Vagina (tissue), 2 donors: ENCODE measurements at places on chromosomes 5 and 9. TPM values are rescaled to one million over a fixed set of nuclear protein-coding genes. Genes with fewer than 3 reads are reported as not detected.

PCDHGA10 gene
- total RNA-seq, result 10.6 TPM

CCL27 gene
- not detected for total RNA-seq

- no peak overlapping the region for H3K4me3 ChIP-seq
- H3K36me3 ChIP-seq, result no peaks in the 10 kb centered on the region
- H3K4me1 ChIP-seq, result no peaks in the 10 kb centered on the region
- no peak overlapping the region for H3K27ac ChIP-seq
- DNase-seq, result no peak
- no peaks in the 10 kb centered on the region for H3K27me3 ChIP-seq
Observed at GRCh38 chr9:120450916-120451315, 129.1 kb downstream of the CDK5RAP2 start.

DNA sequence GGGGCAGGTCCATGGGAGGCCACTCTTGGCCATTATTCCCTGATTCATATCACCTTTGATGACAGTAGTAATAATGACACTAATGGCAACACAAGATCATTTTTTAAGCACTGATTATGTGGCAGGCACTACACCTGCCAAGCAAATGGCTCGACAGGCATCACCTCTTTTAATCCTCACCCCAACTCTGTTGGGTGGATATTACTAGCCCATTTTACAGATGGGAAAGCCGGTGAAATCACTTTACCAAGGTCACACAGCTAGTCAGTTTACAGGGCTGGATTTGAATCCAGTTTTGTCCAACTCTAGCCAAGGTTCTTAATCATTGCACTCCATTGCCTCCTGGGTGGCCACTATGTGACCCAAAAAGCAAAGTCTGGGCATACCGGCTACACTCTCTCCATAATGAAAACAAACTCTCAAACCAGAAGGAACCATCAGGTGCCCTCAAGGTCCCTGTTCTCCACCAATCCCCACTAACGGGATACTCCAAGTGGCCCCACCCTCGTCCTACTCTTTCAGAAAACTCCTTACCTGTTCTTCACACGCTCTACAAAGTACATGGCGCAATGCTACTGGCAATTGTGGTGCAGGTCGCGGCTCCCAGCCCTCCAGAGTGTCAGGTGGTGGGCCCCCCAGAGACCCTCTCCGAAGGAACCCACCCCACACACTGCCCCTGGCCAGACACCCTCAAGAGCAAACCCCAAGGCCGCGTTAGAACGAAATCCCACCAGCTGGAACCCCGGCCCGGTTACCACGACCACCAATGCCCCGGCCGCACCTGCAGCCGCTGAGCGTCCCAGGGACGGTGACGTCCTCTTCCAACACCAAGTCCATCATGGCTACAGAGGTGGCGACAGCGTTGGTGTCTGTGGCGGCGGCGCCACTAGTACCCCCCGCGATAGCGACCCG lies 572 bp downstream of the CDK5RAP2 start:
- peak overlapping the region; percentile 84 for H3K4me3 ChIP-seq
- H3K27ac ChIP-seq, result peak overlapping the region; percentile 81
- H3K27me3 ChIP-seq, result no peaks in the 10 kb centered on the region
- DNase-seq, result no peak

DNA sequence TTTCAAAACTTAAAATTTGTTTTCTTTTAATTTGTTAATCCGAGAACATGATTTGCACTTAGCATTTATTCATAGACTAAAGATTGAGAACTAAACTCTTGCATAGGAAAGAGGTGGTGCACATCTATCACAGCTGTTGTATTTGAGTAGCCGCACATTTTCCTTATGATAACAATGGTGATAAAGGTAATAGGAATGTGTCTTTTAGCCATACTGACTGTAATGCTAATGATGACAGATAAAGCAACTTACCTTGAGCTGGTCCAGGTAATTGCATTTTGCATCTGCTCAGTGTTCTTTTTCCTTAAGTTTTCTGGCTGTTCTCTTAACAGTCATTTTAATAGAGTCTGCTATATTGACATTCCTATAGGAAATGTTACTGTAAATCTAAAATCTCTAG lies 19.0 kb downstream of the PHAX start:
- H3K4me3 ChIP-seq, result no peak overlapping the region
- peaks cover 38% of the 10 kb centered on the region for H3K36me3 ChIP-seq
- H3K4me1 ChIP-seq, result peaks cover 5% of the 10 kb centered on the region
- DNase-seq, result no peak
- H3K27me3 ChIP-seq, result no peaks in the 10 kb centered on the region

- DNase-seq, result no peak
- no peak overlapping the region for H3K4me3 ChIP-seq
- H3K36me3 ChIP-seq, result no peaks in the 10 kb centered on the region
- H3K27ac ChIP-seq, result no peak overlapping the region
- no peaks in the 10 kb centered on the region for H3K4me1 ChIP-seq
- no peaks in the 10 kb centered on the region for H3K27me3 ChIP-seq
Observed at GRCh38 chr5:129724647-129725046, 23.2 kb upstream of the MINAR2 start.

DNA sequence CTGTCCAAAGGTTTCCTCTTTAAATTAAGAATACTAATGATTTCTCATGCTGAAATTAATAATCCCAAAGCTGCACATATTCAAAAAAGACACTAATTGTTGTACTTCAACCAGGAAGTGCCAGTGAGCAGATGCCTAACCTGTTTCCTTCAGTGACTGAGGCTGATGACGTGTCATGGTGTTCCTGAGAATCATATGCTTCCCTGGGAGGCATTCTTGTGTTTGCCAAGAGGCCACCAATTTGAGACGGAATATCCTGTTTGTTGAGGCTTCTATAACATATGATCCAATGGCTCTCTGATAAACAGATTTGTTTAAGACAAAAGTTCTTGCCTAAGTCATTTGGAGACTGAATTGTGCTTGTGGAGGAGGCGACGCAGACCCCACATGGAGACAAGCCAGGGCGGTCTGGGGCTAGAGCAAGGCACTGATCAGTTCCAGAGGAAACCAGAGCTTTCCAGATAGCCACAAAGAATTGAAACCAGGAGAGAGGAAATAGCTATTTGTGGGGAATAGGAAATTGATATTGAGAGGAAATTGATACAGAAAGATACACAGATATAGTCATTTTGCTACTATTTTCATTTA lies 66.4 kb upstream of the ZNF608 start:
- no peak for DNase-seq
- H3K36me3 ChIP-seq, result no peaks in the 10 kb centered on the region
- H3K4me3 ChIP-seq, result no peak overlapping the region
- no peaks in the 10 kb centered on the region for H3K4me1 ChIP-seq
- H3K27ac ChIP-seq, result no peak overlapping the region

DNA sequence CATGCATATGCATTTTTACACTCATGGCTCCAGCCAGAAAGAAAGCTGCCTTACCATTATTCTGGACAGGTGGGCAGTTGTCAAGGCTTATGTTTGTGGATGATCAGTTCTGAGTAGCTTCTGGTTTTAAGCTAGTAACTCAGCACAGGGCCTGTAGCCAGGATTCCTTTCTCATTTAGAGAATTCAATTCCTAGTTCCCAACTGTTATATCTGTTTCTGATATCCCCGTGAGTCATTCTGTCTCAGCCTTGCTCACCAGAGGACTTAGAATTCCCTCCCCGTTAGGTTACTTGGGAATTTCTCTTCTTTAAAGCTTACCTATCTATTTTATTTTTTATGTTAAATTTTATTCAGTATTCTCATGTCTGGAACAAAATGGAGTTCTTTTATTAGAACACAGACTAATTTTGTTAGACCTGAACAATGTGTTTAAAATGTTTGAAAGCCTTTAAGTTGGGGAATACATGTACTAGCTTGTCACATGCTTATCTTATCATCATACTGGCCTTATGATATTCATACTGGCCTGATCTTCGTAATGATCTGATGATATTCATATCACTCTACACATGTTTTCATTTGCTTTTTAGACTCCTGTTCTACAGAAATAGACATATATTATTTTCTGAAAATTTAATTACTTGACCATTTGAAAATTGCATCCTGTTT lies 47.1 kb downstream of the CAST start:
- H3K36me3 ChIP-seq, result no peaks in the 10 kb centered on the region
- no peaks in the 10 kb centered on the region for H3K27me3 ChIP-seq
- H3K27ac ChIP-seq, result no peak overlapping the region
- peaks cover 84% of the 10 kb centered on the region for H3K4me1 ChIP-seq
- no peak overlapping the region for H3K4me3 ChIP-seq

DNA sequence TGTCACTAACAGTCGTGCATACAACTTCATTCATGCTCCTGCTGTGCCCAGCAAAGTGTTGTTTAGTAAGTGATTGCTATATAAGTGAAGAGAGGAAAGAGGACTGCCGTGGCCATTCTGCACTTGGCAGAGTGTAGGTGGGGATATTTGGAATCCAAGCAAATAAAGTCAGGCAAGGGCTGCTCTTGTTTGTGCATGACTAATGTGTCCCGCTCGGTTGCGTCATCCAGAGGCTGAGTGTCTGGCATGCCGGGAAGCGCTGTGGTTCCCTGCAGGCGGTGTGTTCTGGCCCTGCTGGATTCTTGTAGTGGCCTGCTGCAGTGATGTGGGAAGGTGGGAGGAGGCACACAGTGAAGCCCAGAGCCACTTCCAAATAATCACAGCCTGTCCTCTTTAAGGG lies 136.9 kb upstream of the ANKH start:
- peaks cover 31% of the 10 kb centered on the region for H3K4me1 ChIP-seq
- DNase-seq, result no peak
- no peaks in the 10 kb centered on the region for H3K27me3 ChIP-seq
- peak overlapping the region; percentile 45 for H3K27ac ChIP-seq
- no peaks in the 10 kb centered on the region for H3K36me3 ChIP-seq
- no peak overlapping the region for H3K4me3 ChIP-seq

DNA sequence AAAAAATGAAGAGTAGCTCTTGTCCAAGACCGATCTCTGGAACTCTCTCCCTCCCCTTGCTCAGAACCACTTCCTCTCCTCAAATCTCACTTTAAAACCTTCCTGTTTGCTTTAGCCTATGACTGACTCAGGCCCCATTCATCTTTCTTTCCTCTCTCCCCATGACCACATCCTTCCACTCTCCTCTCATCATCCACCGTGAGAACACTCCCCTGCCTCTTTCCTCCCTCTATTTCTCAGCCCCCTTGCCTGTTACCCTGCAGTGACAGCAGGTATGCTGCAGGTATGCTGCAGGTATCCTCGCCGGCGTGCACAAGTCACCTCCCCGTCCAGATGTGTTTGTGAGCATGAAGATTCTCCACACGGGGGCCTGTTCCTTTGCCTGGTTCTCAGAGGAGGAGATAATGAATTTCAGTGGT lies 505.3 kb downstream of the CCDC171 start:
- H3K36me3 ChIP-seq, result no peaks in the 10 kb centered on the region
- no peak overlapping the region for H3K27ac ChIP-seq
- no peak overlapping the region for H3K4me3 ChIP-seq
- DNase-seq, result peak; percentile 4
- H3K27me3 ChIP-seq, result no peaks in the 10 kb centered on the region

DNA sequence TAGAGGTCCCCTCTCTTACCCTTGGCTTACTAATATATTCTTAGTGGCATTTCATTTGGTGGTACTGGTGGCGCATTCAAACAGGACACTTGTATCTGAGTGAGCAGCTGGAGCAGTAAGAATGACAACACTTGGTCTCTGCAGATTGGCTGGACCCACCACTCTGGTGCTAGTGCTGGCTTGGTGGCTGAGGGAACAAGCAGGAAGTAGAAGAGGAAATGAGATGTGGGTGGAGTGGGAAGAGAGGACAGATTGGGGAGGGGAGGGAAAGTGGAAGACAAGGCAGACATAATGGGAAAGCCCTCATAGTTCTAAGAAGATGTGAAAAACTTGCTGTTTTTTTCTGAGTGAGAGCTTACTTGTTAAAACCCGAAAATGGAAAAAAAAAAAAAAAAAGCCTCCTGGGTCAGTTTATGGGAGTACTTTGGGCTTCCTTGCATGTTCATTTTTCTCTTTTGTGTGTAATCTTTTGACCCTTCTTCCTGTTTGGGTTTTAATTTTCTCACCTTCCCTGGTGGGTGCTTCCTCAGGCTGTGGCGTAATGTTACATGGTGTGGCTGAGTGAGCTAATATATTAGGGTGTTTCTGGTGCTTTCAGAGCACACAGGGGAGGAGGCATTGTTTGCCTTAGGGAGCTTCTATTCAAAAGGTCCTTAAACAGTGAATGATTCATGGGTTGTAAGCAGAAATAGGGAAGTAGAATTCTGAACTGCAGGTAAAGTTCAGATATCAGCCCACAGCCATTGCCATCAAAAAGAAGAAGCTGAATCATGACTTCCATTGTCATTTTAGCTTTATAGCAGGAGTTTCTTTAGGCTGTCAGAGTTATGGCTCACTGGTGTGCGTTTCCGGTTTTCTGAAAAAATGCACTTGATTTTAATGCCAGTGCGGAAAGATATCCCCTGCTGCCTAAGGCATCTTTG lies 52.3 kb downstream of the TLE4 start:
- no peak overlapping the region for H3K27ac ChIP-seq
- no peak for DNase-seq
- H3K36me3 ChIP-seq, result no peaks in the 10 kb centered on the region
- peaks cover 12% of the 10 kb centered on the region for H3K4me1 ChIP-seq
- H3K27me3 ChIP-seq, result no peaks in the 10 kb centered on the region
- no peak overlapping the region for H3K4me3 ChIP-seq

DNA sequence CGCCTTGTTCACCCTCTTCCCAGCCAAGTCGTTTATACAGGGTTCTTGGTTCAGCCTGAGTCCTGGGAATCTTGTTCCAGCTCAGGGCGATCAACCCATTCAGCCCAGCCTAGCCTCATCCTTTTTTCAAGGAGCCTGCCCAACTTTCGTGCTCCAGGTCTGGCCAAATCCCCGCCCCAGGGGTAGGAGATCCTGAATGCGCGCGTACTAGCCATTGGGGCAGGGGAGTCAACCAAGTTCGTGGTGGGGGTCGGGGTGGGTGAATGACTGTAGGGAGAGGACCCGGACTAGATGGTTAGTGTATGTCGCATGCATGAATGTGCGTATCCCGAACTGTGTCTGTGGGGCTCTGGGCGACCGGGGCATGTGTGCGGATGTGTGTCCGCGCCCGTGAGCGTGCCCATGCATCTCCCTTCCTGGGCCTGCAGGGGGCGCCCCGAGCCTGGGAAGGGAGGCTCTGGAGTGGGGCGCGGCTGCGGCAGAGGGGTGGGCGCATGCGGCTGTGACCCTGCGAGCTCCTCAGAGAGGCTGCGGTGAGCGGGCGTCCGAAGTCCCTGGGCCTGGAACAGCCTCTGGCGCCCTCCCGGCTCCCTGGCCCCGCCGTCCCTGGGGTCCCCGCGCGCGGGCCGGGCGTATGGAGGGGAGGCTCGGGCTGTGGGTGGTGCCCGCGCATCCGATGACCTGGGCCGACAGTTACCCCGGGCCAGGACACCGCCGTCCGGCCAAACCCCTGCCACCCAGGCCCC lies 8.7 kb downstream of the CCL21 start:
- peak overlapping the region; percentile 88 for H3K27ac ChIP-seq
- H3K27me3 ChIP-seq, result no peaks in the 10 kb centered on the region
- H3K36me3 ChIP-seq, result no peaks in the 10 kb centered on the region
- H3K4me3 ChIP-seq, result peak overlapping the region; percentile 60
- H3K4me1 ChIP-seq, result peaks cover 8% of the 10 kb centered on the region
- no peak for DNase-seq

GRCh38 chr5:83523929-83524328 lies 52.4 kb downstream of the VCAN start:
- H3K27me3 ChIP-seq, result no peaks in the 10 kb centered on the region
- DNase-seq, result no peak
- no peak overlapping the region for H3K27ac ChIP-seq
- H3K36me3 ChIP-seq, result no peaks in the 10 kb centered on the region
